ENCODE measurements at places on chromosomes 11 and 22. TPM values are rescaled to one million over a fixed set of nuclear protein-coding genes. Genes with fewer than 3 reads are reported as not detected.

Gene TBC1D22A
- total RNA-seq = 14.0 TPM

GRCh38 chr22:36253523-36254490 lies 874 bp downstream of the APOL1 start:
- peak; percentile 86 for DNase-seq

DNA sequence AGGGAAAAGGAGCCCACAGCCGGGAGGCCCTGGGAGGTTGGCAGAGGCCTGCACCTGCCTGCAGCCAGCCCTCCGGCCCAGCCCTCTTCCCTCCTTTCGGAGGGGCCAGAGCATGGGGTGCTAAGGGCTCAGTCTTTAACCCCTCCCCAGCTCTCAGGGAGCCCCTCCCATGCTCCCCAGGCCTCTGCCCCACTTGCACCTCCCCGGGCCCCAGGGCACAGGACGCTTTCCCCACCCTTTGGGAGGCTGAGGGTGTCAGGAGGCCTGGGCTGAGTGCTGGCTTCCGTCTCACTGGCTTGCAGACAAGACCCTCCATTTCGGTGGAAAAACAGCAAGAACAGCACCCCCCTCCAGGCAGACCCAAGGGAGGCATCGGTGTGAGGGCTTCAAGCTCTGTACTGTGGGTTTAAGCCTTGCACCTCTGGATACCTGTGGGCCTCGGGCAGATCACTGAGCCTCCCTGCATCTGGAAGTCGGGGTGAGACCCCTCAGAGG lies 7.3 kb downstream of the ASCL2 start:
- DNase-seq = no peak

Gene PRG3
- not detected for total RNA-seq

DNA sequence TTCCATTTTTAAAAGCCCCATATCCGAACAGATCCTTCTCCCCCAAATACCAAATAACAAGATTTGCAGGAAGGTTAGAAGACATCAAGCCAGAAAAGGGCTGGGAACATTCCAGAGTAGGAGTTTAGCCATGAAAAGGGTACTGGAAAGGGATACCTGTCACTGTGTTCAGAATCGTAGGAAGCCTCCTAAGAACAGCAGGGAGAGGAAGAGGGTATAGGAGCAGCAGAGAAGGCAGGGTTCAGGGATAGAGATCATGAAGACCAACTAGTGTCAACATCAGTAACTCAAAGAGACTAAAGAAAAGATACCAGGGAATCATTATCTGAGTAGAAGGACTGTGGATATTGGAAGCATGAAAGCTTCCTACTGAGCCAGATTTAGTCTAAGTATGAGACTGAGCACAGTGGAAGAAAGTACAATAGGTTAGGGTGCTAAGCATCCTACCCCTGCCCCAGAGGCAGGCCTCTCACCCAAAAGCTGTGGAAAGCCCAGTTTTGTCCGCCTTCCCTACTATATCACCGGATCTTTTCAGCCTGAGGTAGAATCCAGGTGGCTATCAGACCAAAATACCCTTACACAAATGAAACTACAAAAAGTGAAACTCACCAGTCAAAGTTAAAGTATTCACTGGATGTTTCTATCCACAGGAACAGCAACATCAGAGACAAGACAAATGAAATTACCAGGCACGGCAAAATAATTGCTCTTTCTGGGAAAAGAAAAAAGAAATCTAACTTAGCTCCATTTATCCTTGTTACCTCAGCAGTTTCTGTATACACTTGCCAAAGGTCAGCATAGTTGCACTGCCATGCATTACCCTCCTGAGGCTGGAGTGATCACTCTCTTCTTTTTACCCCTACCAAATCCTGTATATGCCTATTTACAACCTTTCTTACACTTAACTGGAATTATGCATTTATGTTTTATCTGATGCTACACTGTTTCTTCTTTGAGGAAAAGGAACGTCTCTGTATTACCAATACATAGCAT lies 16.7 kb downstream of the GDPD4 start:
- DNase-seq = no peak

Gene NPTXR
- total RNA-seq = 3.9 TPM

Gene CRYBA4
- total RNA-seq = not detected

Gene PIH1D2
- total RNA-seq = 1.7 TPM

DNA sequence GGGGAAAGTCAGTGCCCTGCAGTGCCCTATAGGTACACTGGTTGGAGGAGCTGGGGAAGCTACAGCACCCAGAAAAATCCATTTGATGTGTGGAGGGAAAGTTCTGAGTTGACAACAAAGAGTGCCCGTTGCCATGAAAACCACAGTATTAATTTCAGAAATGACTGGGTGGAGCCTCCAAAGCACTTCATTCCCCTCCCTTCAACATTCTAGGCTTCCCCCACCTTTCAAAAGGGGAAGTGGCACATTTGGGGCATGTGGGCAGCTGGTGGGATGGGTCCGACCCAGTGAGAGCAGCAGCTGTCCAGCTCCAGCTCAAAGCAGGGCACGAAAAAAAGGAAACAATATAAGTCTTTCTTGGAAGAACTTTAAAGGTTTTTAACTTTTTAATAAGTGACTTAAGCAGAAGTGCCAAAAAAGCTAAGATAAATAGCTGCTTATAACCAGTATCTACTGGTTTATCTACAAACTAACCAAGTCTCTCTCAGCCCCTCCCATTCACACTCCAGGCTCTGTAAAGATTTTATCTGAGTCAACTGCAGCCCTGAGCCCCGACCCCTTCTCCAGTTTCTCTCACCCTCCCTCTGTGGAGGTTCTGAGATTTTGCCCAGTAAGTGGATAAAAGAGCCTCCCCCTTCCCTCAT lies 9.0 kb upstream of the AHNAK start:
- peak; percentile 76 for DNase-seq

DNA sequence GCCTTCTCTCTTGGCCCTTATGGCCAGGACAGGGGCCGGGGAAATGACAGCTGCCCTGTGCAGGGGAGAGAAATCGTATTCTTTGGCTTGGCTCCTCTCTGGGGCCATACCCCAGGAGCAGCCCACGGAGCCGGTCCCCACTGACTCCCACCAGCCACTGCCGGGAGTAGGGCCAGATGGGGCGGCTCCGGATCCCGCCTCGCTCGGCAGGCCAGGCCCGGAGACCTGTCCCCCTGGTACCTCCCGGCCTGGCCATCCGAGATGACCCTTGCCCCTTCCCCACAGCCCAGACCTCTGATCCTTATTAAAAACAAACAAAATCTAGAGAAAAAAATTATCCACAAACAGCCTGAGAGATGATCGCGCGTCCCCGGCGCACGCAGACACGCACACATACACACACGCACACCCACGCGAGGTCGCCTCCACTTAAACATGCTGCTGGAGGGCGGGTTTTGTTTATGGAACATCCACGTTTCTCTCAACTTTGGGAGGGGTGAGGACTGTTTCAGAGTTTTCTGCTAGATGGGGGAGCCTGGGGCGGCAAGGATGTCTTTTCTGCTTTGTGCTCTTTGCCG lies 59.1 kb downstream of the IGLL1 start:
- peak; percentile 78 for DNase-seq

- no peak for DNase-seq
Measured at GRCh38 chr11:120675171-120675570, 163.6 kb downstream of the GRIK4 start.

- DNase-seq = no peak
Measured at GRCh38 chr11:118913411-118914125, 12.2 kb downstream of the BCL9L start.

Gene MYOD1
- not detected for total RNA-seq

- no peak for DNase-seq
Measured at GRCh38 chr11:487571-488021, 19.4 kb downstream of the RNH1 start.

- no peak for DNase-seq
Measured at GRCh38 chr22:39984746-39985145, 10.0 kb upstream of the FAM83F start.
